ENCODE measurements at places on chromosomes 13 and 19. TPM values are rescaled to one million over a fixed set of nuclear protein-coding genes. Genes with fewer than 3 reads are reported as not detected.

DNA sequence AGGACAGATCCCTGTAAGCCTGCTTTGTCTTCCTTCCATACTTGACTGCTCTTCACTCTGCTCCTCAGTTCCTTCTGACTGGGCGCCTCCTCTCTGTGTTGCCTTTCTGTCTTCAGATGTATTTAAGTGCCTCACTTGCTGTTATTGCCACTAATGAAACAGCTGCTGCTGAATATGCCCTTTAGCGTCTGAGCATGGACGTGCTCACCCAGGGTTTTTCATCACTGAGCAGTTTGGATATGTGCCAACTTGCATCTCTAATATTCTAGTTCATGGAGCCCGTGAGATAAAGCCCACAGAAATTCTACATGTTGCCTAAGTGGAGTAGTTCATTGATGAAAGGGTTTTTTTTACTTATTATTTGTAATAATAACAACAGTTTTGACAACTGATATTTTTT is 198.2 kb downstream of the MYO16 start:
- no peak overlapping the region for H3K27ac ChIP-seq
- no peaks in the 10 kb centered on the region for H3K36me3 ChIP-seq
- DNase-seq = no peak
- no peaks in the 10 kb centered on the region for H3K4me1 ChIP-seq
- no peaks in the 10 kb centered on the region for H3K27me3 ChIP-seq

GRCh38 chr13:109454167-109454917 is 332.0 kb downstream of the IRS2 start:
- H3K36me3 ChIP-seq = no peaks in the 10 kb centered on the region
- H3K4me3 ChIP-seq = no peak overlapping the region
- no peak overlapping the region for H3K27ac ChIP-seq
- H3K27me3 ChIP-seq = no peaks in the 10 kb centered on the region

GRCh38 chr13:36875431-36875830 is 44.6 kb downstream of the SMAD9 start:
- DNase-seq = no peak
- H3K36me3 ChIP-seq = peaks cover 14% of the 10 kb centered on the region
- H3K4me1 ChIP-seq = peaks cover 9% of the 10 kb centered on the region

GRCh38 chr13:37123337-37123736 is 17.9 kb upstream of the CSNK1A1L start:
- no peaks in the 10 kb centered on the region for H3K27me3 ChIP-seq
- H3K4me1 ChIP-seq = peaks cover 14% of the 10 kb centered on the region

DNA sequence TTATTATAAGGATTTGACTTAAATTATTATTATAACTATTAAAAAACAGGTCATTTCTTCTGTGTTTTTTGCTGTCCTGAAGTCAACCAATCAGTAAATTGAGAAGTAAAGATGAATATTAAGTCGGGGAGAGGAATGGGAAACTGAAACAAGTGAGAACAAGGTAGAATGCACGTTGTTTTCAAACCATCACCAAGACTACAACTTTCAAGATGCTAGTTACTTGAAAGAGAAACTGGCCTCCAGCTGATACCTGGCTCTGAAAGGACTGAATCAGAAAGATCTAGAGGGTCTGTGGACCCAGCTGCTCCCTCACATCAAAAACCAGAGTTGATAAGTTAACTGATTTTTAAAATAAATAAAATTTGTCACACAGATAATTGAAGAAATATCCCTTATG is 1301.5 kb upstream of the ATXN8OS start:
- no peak for DNase-seq
- H3K27me3 ChIP-seq = no peaks in the 10 kb centered on the region
- H3K27ac ChIP-seq = no peak overlapping the region
- no peak overlapping the region for H3K4me3 ChIP-seq
- no peaks in the 10 kb centered on the region for H3K36me3 ChIP-seq

- H3K36me3 ChIP-seq = no peaks in the 10 kb centered on the region
- DNase-seq = no peak
- no peak overlapping the region for H3K4me3 ChIP-seq
- no peaks in the 10 kb centered on the region for H3K4me1 ChIP-seq
Measured at GRCh38 chr19:44600466-44600865, 12.9 kb upstream of the IGSF23 start.

DNA sequence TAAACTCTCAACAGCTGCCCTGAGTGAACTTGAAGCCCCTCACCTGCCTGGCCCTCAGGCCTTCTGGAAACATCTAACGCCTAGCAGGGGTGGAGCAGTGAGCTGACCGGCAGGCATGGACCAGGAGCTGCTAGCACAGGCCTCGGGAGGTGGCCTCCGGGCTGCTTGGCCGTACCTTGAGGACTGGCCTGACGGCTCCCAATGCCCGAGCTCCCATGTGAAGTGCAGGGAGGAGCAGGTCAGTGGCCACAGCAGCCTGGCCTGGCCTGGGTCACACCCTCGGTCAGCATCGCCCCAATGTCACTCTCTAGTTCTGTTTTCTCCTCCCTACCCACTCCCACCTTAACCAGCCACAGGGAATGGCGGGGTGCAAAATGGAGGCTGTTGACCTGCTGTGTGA is 19.0 kb downstream of the TSHZ3 start:
- no peak overlapping the region for H3K27ac ChIP-seq
- peaks cover 10% of the 10 kb centered on the region for H3K36me3 ChIP-seq
- H3K27me3 ChIP-seq = peaks cover 33% of the 10 kb centered on the region
- H3K4me3 ChIP-seq = no peak overlapping the region

DNA sequence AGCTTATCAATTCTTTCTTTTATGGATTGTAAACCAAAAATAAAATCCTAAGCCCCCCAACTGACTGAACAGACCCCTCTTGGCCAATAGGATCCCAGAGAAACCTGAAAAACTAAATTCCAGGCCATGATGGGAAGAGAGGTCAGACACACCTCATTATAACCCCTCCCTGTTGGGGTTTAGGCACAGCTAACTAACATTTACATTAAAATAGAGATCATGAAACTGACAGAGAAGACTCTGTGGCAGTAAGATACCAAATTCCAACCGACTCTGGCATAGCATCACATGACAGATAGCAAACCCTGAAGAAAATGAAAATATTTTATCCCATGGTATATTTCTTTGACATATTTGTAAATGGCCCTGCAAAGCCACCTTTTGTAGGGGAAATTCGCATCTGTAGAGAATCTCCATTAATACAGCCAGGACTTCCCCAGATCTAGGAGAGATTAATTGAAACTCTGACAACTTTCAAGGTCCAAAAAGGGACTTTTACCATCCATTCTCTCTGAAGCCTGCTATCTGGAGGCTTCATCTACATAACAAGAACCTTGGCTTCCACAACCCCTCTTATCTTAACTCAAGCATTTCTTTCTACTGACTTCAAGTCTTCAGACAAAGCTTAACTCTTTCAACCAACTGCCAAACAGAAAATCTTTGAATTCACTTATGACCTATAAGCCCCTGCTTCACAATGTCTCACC is 27.1 kb upstream of the GAS6 start:
- no peaks in the 10 kb centered on the region for H3K36me3 ChIP-seq
- no peak overlapping the region for H3K4me3 ChIP-seq
- H3K4me1 ChIP-seq = peaks cover 4% of the 10 kb centered on the region
- peak overlapping the region; percentile 3 for H3K27ac ChIP-seq
- H3K27me3 ChIP-seq = peaks cover 8% of the 10 kb centered on the region

DNA sequence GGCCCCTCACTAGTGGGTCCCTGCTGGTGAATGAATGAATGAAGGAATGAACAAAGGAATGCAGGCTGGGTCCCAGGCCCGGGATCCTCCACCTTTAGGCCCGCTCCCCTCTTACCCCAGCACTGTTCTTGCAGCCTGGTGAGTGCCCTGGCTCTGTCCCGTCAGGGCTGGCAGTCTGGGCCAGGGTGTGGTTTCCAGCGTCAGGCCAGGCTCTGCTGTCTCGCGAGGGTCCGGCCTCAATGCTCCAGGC is 317 bp downstream of the LYL1 start:
- no peaks in the 10 kb centered on the region for H3K36me3 ChIP-seq
- peaks cover 8% of the 10 kb centered on the region for H3K4me1 ChIP-seq
- peaks cover 43% of the 10 kb centered on the region for H3K27me3 ChIP-seq
- H3K27ac ChIP-seq = no peak overlapping the region

GRCh38 chr19:42092350-42092749 is 16.4 kb downstream of the ZNF574 start:
- H3K4me1 ChIP-seq = no peaks in the 10 kb centered on the region
- H3K27ac ChIP-seq = no peak overlapping the region
- DNase-seq = no peak
- no peaks in the 10 kb centered on the region for H3K36me3 ChIP-seq

GRCh38 chr13:113947311-113948033 is 26.4 kb downstream of the C13orf46 start:
- no peak for DNase-seq
- no peaks in the 10 kb centered on the region for H3K36me3 ChIP-seq
- no peaks in the 10 kb centered on the region for H3K4me1 ChIP-seq
- H3K27me3 ChIP-seq = no peaks in the 10 kb centered on the region
- H3K27ac ChIP-seq = no peak overlapping the region

GRCh38 chr19:10661946-10662345 is 7.8 kb downstream of the ILF3 start:
- H3K27me3 ChIP-seq = no peaks in the 10 kb centered on the region
- peaks cover 29% of the 10 kb centered on the region for H3K4me1 ChIP-seq

GRCh38 chr13:95406176-95406575 is 104.9 kb upstream of the ABCC4 start:
- peaks cover 6% of the 10 kb centered on the region for H3K27me3 ChIP-seq
- no peak overlapping the region for H3K27ac ChIP-seq
- DNase-seq = no peak
- H3K36me3 ChIP-seq = no peaks in the 10 kb centered on the region
- no peak overlapping the region for H3K4me3 ChIP-seq

DNA sequence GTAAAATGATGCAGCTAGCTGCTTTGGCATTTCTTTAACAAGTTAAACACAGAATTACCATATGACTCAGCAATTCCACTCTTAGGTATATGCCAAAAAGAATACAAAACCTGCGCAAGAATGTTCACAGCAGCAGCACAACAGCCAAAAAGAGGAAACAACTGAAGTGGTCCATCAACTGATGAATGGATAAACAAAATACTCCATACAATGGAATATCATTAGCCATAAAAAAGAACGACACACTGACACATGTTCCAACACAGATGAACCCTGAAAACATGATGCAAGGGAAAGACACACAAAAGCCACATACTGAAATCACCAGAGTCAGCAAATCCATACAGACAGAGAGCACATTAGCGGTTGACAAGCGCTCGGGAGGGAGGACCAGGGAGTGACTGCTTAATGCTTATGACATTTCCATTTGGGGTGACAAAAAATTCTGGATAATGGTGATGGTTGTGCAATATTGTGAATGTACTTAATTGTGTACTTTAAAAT is 3.0 kb downstream of the PCID2 start:
- no peak for DNase-seq
- H3K4me1 ChIP-seq = peaks cover 31% of the 10 kb centered on the region
- H3K36me3 ChIP-seq = peaks cover 4% of the 10 kb centered on the region
- H3K27ac ChIP-seq = peak overlapping the region; percentile 57
- H3K27me3 ChIP-seq = no peaks in the 10 kb centered on the region

- H3K27ac ChIP-seq = no peak overlapping the region
- DNase-seq = no peak
- peaks cover 12% of the 10 kb centered on the region for H3K4me1 ChIP-seq
- no peaks in the 10 kb centered on the region for H3K36me3 ChIP-seq
Measured at GRCh38 chr13:80726868-80727267, 385.9 kb upstream of the SPRY2 start.

GRCh38 chr13:44857736-44858135 is 131.5 kb downstream of the NUFIP1 start:
- no peak overlapping the region for H3K27ac ChIP-seq
- H3K27me3 ChIP-seq = no peaks in the 10 kb centered on the region
- peaks cover 22% of the 10 kb centered on the region for H3K4me1 ChIP-seq

DNA sequence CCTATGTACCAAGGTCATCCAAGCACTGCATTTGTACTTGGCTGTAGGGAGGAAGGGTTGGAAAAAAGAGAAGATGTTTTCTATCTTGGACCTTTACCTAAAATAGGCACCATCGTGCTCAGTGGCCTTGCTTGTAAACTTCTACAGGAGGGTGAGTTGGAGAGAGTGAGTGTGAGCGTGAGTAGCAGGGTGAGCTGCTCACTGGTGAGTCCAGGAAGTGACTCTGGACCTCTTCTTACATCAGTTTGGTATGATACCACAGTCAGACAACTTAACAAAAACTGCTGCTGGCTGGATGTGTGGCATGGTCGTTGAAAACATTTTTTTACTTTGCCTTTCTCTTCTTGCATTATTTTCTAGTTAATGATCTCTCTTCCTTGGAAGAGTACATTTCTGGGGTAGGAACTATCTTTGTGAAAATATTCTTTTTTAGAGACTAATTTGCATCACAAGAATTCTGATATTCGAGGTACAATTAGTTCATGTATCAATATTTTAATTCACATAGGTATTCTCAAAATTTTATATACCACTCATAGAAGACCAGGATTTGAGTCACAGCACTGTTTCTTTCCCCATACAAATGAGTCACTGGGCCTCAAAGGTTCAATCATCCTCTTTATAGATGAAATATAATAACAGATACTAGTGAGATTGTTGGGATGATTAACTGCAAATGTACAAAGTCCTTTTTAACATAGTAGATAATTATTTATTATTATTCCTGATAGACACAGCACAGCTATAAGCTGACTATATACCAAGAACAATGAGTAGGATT is 651 bp downstream of the SERPINE3 start:
- peaks cover 7% of the 10 kb centered on the region for H3K4me1 ChIP-seq
- no peak overlapping the region for H3K4me3 ChIP-seq
- H3K36me3 ChIP-seq = no peaks in the 10 kb centered on the region
- no peak overlapping the region for H3K27ac ChIP-seq
- DNase-seq = no peak

DNA sequence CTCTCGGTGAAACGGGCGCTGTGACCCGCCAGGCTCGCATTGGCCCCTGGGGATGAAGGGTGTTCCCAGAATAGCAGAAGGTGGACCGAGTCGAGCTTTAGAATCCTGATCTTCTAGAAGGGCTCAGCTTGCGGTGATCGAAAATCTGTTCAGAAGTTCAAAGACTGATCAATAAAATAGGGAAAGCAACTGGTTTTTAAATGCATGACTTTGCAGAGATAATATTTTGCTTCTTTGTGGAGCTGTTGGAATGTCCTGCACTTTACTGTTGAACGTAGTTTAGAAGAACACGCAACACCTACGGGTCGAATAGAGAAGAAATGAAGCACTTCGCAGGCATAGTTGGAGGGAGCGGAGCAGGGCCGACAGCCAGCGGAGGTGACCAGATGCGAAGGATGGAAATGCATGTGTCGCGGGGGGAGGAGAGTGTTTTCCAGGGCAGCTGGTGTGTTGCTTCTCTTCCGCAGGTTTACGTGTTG is 766 bp downstream of the CEBPG start:
- no peaks in the 10 kb centered on the region for H3K27me3 ChIP-seq
- peak overlapping the region; percentile 90 for H3K4me3 ChIP-seq
- peak overlapping the region; percentile 88 for H3K27ac ChIP-seq
- peaks cover 41% of the 10 kb centered on the region for H3K4me1 ChIP-seq

- no peak overlapping the region for H3K27ac ChIP-seq
- peaks cover 9% of the 10 kb centered on the region for H3K36me3 ChIP-seq
- no peak for DNase-seq
Measured at GRCh38 chr13:100506154-100506553, 82.4 kb downstream of the GGACT start.

GRCh38 chr13:46104868-46105267 is at the start of gene CPB2:
Gene CPB2 (minus strand): TSS chr13:46105033. CDS start chr13:46105009, 24 bp downstream.
- peaks cover 7% of the 10 kb centered on the region for H3K4me1 ChIP-seq
- H3K4me3 ChIP-seq = no peak within 1 kb of the TSS
- no peaks in the 10 kb centered on the region for H3K27me3 ChIP-seq

Gene IFNL1
- not detected for total RNA-seq

Gene ZNF525
- total RNA-seq = 31.3 TPM

Gene CCNE1
- 13.5 TPM for total RNA-seq

Gene ZNF350
- 14.2 TPM for total RNA-seq

Gene CACNG6
- total RNA-seq = 0.27 TPM

Gene GJB6
- total RNA-seq = 14.8 TPM

Gene SH2D3A
- total RNA-seq = 17.4 TPM

Gene ZNF578
- total RNA-seq = 1.1 TPM

Gene CDX2
- 31.8 TPM for total RNA-seq

Gene MBD3L2
- total RNA-seq = not detected

Gene TEKTIP1
- total RNA-seq = 3.4 TPM

Gene CCDC61
- total RNA-seq = 19.4 TPM

Gene KLHL1
- 0.14 TPM for total RNA-seq

Gene ZNF552
- 19.0 TPM for total RNA-seq

Gene BAX
- total RNA-seq = 201 TPM

Gene ERCC2
- 26.9 TPM for total RNA-seq
